ENCODE measurements at places on chromosomes 5 and 9. TPM values are rescaled to one million over a fixed set of nuclear protein-coding genes. Genes with fewer than 3 reads are reported as not detected.

GRCh38 chr5:90606539-90606938, 47.9 kb downstream of the ADGRV1 start:
- no peak for DNase-seq

GRCh38 chr5:133859073-133859472, 109.4 kb downstream of the C5orf15 start:
- DNase-seq, result no peak

NOXA1 gene
- polyA plus RNA-seq, result 11.8 TPM

ACTBL2 gene
- polyA plus RNA-seq, result 0.01 TPM

DNA sequence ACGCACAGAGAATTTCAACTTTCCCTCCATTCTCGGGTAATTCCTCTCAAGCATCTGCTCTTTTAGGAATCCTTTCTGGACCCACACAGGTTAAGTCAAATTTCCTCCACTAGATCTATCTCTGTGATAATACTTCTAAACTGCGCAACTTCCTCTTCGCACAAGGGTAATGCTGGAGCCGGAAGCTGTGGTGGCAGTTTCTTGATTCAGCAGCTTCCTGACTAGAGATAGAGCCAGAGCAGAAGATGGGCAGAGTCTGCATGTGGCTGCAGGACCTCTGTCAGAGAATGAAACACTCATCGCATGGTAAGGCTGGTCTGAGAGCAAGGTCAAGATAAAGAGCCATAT, 11.1 kb upstream of the CDC42SE2 start:
- peak; percentile 16 for DNase-seq

DNA sequence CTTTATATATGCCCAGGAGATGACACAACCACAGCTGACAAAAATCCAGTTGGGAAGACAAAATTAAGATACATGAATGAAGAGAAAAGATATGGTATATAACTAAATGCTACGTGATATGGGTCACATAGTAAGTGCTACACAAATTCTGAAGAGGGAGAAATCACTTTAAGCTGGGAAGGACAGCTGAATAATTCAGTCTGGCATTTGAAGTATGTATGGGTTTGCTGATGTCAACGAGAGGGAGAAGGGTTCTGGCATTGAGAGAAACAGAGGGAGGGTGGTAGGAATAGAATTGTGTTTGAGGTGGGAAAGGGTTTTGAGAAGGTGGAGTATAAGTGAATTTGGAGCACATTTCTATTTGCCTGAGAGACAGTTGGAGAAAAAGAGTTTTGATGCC, 6.7 kb upstream of the SLIT3 start:
- DNase-seq, result no peak

- no peak for DNase-seq
These were observed 128.6 kb downstream of the PJA2 start for GRCh38 chr5:109281136-109281690.

- no peak for DNase-seq
These were observed 187.3 kb downstream of the RAB3C start for GRCh38 chr5:58770136-58770535.

GRCh38 chr5:68353605-68354004, 138.0 kb downstream of the PIK3R1 start:
- peak; percentile 11 for DNase-seq

DNA sequence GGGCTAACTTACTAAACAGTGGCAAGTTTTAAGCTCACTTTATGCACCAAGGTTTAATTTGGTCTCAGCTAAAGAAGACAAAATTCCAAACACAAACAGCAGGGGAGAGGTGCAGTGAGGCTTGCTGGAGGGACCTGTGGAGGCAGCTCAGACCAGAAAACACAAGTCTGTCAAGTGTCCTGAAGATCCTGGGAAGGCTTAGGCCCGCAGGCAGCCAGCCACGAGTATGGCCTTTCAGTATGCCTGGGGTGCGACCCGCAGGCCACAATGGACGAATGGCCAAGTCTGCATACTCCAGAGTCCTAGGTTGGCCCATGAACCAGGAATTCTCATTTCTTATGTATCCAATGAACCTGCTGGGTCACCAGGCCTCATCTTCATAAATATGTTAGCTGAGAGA, 9.3 kb downstream of the CCNI2 start:
- no peak for DNase-seq

GCNT1 gene
- polyA plus RNA-seq, result 108 TPM

GRCh38 chr9:92804727-92805126, 40.1 kb upstream of the BICD2 start:
- no peak for DNase-seq

- DNase-seq, result no peak
These were observed 7.4 kb downstream of the CDK9 start for GRCh38 chr9:127793093-127793708.

GRCh38 chr9:120777229-120777628, 16.0 kb downstream of the FBXW2 start:
- no peak for DNase-seq

DNA sequence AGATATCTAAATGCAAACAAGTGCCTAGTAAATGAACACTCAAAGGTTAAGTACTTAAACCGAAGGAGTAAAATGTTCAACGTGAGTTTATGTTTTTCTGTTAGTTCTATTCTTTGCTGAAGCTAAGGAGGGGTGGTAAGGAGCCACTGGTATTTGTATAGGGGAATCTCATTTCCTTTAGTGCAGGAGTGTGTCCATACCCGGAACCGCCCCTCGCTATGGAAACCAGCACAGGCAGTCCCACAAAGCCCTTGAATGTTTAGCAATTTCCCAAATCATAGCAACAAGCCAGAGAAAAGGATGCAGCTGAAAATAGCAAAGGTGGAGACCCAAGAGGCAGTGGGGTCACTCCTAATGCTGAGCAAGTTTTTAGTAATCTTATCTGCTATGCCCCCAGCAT, 78.8 kb upstream of the STK32A start:
- DNase-seq, result no peak

GRCh38 chr5:97534166-97534565, 351.1 kb upstream of the RIOK2 start:
- peak; percentile 74 for DNase-seq

GRM6 gene
- polyA plus RNA-seq, result 0.70 TPM

GRCh38 chr9:14353222-14354056, 39.5 kb upstream of the NFIB start:
- DNase-seq, result peak; percentile 65

DNA sequence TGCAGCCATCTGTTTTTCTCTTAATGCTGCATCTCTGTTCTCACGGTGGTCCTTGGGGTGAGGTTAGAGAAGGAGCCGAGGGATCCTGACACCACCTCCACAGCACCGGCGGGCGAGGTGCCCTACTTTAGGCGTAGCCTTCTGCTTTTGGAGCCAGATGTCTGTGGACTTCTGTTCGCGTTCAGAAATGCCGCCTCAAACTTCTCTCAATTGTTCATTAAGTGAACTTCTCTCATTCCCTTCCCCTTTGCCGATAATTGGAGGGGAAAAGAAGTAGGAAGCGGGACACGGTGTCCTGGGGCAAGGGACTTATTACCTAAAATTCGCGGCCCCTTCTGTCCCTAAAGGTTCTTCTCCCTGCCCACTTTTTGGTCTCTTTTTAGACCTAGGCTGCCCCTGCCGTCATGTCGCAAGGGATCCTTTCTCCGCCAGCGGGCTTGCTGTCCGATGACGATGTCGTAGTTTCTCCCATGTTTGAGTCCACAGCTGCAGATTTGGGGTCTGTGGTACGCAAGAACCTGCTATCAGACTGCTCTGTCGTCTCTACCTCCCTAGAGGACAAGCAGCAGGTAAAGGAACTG, 455 bp downstream of the KIF20A start:
- DNase-seq, result peak; percentile 10

CACFD1 gene
- 27.3 TPM for polyA plus RNA-seq

DNA sequence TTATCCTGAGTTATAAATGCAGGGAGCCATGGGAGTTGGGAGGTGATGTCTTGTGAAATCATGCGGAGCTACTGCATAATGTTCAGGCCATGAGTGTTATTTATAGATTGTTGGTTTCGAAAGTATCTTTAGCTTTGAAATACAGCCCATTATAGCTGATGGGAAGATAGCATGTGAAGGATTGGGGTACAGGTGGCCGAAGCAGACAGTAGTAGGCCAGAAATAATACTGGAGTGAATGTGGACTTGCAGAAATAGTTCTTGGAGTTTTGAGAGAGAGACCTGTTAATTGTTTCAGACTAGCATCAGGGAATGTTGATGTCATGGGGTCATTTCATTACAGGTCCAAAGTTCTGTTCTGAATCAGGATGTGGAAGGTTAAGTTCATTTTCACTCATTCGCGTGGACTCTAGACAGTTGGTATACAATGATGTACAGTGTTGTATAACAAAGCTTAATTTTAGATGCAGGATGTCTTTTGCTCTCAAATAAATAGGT, 3.8 kb downstream of the ATP6V1G1 start:
- DNase-seq, result peak; percentile 91
